Mesendoderm (in vitro differentiated cells): ENCODE measurements at places on chromosomes 6 and 20.

DNA sequence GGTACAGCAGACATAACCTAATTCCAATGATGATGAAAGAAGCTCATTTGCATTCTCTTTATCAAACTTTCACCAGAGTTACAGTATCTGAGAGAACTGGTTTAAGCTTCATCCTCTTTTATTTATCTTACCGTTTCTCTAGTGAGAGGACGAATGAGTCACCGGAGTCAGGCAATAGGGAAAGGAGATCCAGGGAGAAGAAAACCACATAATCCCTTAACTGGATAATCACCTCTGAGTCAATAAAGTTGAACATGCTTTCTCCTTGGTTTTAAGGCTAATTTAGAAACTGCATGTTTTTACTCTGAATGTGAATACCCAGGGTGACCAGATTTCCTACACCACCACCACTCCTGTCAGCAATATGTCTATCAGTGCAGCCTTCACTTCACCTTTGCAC is 313.7 kb upstream of the TBX18 start:
- peak; percentile 15 for DNase-seq

DNA sequence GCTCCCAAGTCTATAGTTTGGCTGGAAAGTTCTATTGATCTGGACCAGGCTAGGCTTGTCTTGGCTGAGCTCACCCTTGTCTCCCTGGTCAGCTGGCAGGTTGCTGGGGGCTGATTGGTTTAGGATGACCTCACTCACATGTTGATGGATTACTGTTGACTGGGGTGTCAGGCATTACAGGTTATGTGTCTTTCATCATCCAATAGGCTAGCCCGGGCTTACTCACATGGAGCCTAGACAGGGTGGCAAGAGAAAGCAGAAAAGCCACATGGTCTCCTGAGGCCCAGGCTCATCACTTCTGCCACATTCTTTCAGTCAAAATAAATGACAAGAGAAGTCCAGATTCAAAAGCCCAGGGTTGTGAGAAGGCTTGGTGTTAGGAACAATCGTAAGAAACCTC is 103.5 kb downstream of the BFSP1 start:
- DNase-seq, result no peak

GRCh38 chr20:25467441-25467840 is 60.0 kb downstream of the GINS1 start:
- no peak for DNase-seq

DNA sequence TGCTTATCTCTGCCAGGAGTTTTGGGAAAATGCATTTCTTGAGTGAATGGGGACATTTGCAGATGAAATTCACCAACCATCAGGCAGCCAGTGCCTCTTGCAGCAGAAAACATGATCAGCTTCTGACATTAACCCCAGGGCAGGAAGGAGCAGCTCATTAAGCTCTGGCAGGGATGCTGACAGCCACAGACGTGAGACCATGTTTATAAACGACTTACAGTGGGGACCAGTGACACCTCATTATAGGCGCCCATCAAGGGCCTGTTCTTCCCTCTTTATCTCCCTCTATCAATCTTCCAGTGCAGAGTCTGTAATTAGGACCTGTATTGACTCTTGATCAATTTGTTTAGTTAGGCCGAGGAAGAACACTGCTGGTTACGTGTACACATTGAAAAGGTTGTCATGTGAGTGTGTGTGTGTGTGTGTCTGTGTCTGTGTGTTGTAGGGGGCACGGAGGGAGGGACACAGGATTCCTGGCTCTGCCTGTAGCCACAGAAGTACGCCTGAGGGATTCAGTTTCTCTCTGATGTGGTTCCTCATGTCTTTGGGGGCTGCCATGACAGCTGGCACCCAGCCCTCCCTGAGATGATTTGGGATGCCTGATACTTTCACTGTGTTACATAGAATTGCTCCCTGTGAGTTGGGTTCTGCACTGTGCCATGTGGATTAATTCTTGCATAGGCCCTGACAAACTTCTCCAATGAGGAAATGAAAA is 428.4 kb upstream of the CHD6 start:
- DNase-seq, result no peak

DNA sequence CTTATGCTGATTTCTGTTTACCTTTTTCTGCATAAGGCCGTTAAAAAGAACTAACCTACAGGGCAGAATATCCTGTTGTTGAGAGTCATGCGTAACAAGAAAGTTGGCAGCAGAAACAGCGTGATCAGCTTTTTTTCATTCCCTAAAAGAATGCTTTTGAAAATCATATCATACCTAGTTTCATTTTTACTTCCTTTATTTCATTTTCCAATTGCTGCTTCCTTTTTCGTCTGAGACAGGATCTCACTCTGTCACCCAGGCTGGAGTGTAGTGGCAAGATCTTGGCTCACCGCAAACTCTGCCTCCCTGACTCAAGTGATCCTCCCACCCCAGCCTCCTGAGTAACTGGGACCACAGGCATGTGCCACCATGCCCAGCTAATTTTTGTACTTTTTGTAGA is 4.1 kb downstream of the CALHM6 start:
- no peak for DNase-seq

- peak; percentile 79 for DNase-seq
Observed at GRCh38 chr20:49768204-49769047, 44.2 kb upstream of the SLC9A8 start.

DNA sequence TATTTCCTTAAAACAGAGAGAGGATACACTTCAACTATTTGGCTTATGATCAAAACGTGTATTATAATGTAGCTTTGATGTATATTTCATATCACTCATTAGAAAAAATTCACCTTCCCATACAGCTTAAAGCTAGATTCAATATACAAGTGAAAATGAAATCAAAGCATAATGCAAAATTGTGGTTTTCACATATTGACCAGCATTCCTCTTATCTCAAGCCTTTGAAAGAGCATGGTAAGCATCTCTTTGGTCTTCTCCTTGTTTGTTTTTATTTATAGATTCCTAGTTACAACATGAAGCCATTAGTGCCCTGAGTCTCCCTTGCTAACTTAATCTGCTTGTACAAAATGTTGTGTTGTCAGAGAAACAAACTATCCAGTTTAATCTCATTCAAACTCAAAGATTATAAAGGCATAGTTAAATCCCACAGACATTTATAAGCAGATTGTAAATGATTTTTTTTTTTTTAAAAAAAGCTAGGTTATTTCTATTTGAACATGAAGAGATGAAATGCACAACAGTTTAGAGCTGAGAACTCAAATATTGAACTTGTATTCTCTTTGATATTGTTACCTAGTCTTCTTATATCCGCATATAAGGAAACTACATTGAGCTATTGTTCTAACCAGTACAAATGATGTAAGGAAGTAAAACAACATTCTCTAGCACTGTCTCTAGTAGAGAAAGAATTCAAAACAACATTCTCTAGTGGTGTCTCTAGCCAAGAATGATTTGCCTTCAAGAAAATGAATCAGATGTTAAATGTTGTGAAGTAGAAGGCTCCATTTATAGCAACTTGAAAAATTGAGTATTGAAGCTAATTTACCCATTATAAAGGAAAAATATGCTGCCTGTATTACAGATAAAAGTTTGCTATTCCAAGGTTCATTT is 31.2 kb upstream of the SMIM28 start:
- DNase-seq, result peak; percentile 37

DNA sequence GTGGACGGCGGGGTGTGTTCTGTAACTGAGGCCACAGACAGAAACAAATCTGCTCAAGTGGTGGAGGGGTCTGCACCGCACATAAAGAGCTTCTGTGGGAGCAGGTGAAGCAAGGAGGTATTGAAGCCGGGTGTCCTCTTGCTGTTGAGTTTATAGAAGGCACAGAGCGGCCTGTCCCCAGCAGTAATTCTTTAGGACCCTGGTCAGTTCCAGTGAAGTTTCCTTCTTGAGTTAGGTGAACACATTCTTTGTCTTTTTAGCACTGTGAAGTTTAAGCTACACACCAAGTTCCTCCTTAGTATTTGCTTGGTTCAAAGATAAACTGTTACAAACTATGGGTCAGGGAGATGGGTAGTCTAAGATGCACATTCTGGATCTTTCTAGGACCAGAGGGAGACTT is 6.1 kb downstream of the PRDM1 start:
- no peak for DNase-seq

DNA sequence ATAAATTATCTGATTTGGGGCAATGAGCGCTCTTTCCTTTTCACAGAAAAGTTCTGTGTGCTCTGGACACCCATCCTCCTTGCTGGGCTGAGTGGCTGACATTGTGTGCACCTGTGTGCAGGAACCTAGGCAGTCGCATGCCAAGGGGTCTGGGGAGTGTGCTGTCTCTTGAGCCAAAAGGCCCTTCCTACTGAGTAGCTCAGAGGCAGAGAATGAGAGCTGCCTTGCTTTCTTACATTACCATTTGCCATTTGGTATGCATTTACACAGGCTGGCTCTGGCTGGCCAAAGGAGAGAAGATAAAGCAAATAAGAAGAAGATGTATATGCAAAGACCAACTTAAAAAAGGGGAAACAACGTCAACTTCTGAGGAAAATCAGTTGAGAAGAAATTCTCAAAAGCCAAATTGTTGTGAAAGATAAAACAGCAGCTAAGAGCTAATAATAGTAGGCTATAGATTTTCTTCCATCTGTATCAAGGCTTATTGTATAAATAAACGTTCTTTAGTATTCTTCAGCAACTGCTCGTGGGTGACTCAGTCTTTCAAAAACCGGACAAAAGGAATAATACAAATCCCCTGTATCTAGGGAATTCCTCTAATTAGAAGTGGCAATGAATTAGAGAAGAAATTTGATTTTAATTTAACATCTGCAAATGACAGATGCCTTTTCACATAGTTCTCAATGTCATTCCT is 121.9 kb downstream of the INSM1 start:
- peak; percentile 52 for DNase-seq

DNA sequence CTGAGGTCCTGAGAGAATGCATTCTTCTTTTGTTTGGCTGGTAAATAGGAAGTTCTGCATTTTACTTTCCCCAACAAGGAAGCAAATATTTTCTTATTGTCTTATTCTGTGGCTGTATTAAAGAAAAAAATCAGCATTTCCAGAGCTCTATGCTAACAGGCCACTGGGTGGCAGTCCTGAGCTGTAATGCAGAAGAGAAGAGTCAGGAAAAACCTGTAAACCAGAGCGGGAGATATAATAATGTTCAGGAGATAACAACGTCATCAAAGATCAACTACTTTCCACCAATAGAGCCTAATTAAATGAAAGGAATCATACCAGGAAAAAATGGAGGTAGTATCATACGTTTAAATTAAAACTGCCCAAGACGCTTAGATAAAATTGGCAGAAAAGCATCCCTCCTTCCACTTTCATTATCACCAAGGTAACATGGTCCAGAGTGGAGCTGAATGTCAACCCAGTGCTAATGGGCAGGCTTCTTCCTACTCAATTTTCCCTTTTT is 55.6 kb upstream of the CARMIL1 start:
- DNase-seq, result peak; percentile 62

- DNase-seq, result no peak
Observed at GRCh38 chr6:108575905-108576494, 15.3 kb downstream of the FOXO3 start.

DNA sequence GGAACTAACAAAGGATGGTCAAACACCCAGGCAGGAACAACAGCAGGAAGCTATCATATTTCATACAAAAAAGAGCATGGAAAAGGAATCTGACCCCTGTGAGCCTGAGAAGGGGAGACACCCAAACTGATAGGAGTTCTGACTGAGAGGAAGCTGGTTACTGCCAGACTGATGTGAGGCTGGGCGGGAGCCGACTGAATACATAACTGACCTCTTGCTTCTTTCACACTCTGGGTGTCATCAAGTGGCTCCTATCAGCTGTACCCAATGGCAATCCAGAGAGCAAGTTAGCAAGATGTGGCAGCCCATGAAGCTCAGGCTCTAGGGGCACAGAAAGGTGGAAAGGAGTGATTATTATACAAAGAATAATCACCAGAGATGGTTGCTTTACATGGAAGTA is 795.1 kb upstream of the HS3ST5 start:
- peak; percentile 19 for DNase-seq

GRCh38 chr20:42611889-42612837 is 577.5 kb downstream of the PTPRT start:
- no peak for DNase-seq

- no peak for DNase-seq
Observed at GRCh38 chr6:13446381-13446780, 41.0 kb downstream of the GFOD1 start.

- DNase-seq, result no peak
Observed at GRCh38 chr6:103925317-103925716, 934.4 kb downstream of the HACE1 start.

DNA sequence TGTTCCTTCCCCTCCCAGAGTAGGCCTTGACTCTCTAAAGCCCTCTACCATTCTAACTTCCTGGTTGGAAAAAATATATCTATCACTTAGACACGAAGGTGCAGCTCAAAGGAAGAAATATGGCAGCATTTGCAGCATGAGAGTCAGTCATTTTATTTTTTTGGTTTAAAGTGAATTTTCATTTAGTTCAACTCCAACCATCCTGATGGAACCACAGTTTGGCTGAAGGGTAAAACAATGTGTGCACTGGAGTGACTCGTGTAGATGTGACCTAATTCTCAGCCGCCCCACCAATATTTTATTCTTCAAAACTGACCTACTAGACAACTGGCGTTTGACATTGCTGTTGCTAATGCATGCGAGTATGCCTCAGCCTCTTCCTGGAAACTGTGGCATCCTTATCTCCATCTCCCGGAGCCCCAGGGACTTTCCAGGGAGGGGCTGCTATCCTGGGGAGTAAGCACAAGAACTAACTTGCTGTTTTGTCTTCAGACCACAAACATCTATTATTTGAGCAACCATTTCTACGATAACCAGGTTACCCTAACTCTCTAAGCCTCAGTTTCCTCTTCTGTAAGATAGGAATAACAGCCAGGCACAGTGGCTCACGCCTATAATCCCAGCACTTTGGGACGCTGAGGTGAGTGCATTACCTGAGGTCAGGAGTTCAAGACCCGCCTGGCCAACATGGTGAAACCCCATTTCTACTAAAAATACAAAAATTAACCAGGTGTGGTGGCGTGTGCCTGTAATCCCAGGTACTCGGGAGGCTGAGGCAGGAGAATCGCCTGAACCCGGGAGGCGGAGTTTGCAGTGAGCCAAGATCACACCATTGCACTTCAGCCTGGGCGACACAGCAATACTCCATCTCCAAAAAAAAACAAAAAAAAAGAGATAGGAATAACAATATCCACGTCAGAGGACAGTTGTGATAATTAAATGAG is 148.7 kb upstream of the JARID2 start:
- DNase-seq, result no peak

DNA sequence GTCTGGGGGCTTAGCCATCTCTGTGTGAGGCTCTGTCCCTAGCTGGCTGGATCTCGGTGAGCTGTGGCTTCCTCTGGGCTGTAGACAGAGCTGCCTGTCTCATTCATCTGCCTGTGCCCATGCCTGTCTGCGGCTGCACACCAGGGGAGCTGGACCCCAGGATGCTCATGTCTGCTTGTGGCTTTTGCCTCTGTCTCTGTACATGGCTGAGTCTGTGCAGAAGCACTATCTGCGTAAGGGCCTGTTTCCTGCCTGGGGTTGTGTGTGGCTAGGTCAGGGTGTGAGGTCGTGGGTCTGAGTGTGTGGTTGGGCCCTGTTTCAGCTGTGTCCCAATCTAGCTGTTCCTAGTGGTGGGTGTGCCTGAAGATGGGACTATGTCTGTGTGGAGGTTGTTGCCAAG is 68.2 kb downstream of the CDH22 start:
- no peak for DNase-seq

DNA sequence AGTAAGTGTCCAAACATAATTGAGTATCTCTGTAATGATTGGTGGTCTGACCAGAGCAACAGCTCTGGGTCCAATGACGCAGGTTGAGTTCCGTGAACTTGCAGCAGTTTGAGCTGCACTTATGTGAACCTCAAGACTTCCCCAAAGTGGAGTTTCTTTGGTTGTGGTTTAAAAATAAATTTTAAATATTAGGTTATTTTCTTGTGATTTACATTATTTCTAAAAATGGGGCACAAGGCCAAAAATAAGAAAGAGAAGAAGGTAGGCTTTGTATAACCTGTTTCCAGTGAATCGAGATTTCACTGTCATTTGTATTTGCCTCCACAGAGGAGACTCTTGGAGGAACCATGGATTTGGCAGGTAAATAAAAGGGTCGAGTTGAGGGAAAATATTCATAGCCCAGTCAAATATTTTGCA is 166.4 kb upstream of the ZNF217 start:
- DNase-seq, result no peak
